Erythroblast (primary cell): ENCODE measurements at places on chromosomes 2 and 18.
A peak's percentile ranks its signal among the peaks of the same experiment; 100 is the strongest.

- no peak for DNase-seq
Measured at GRCh38 chr2:169702996-169703395, 8.7 kb downstream of the PHOSPHO2 start.

GRCh38 chr18:9508446-9509025 lies 33.2 kb downstream of the RALBP1 start:
- DNase-seq, result no peak

- DNase-seq, result no peak
Measured at GRCh38 chr2:241768251-241768711, 8.3 kb upstream of the GAL3ST2 start.

GRCh38 chr2:149808556-149808955 lies 221.0 kb upstream of the MMADHC start:
- DNase-seq, result no peak

GRCh38 chr18:41789001-41789400 lies 166.0 kb upstream of the PIK3C3 start:
- DNase-seq, result no peak

- no peak for DNase-seq
Measured at GRCh38 chr2:64403426-64403825, 50.5 kb upstream of the LGALSL start.

DNA sequence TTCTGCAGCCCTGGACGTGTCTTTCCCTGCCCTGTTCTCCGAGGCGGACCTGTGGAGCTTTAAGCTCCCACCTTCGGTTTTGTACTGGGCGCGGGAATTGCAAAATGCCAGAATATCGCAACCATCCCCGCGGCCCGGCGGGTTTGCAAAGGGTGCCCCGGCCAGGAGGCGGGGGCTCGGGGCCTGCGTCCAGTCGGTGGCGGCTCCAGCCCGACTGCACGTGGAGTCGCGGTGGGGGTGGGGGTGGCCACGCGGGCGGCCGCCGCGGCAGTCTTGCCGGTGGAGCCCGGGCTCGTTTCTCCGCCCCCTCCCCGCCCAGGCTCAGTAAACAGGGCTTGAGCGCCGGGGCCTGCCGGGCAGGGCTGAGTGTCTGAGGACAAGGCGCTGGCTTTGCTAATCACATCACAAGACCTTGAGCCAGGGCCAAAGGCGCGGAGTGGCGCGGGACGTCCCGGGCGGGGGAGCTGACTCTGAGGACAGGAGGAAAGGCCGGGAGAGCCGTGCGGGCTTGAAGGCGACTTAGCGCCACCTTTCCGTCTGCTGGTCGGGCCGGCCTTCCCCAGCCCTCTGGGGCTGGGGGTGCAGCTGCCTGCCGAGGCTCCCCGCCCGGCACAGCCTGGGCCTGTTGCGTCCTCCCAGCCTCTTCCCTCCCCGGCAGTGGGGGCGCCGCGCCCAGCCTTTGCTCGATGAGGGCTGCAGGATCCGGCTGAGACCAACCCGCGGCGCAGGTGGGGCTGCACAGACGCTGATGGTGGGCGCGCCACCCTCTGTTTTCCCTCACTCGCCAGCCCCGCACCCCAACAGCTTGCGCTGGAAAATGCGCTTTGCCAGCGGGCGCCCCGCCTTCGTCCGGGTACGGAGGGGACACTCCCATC lies 786 bp upstream of the ZFP36L2 start:
- DNase-seq, result peak; percentile 91

DNA sequence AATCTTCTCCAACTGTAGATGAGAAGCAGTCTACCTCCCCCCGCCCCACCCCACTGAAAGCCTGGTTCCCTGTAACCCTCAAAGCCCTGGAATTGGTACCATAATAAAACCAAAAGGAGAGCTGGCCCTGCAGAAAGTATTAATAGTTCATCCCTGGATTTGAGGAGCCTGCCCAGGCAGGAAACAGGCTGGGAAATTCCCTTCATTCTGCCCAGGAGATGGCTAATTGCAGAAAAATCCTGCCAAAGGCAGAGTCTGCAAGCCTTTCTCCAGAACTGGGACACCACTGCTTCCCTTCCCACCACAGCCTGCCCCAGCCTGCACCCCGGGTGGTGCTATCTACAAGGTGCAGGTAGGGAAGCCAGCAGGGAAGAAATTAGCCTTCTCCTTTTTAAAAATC lies 16.3 kb downstream of the GKN2 start:
- no peak for DNase-seq

- DNase-seq, result no peak
Measured at GRCh38 chr2:70557171-70557838, 3.7 kb upstream of the TGFA start.

DNA sequence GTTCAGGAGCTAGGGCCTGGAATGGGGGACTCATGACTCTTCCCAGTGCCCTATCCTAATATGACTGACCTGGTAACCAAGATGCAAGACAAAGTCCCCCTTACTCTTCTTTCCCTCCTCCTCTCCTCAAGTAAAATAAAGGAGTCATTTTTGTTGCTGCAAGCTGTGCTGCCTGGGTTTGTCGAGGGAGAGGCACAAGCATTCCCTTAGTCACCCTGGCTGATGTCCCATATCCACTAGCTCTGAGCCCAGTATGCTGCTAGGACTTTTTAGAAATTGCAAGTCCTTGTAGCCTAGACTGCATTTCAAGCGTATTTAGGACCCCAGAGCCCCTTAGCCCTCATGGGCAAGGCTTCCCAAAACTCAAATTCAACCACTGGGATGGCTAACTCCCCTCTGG lies 338.5 kb upstream of the SETBP1 start:
- DNase-seq, result no peak
